ENCODE measurements at places on chromosomes 4 and X. TPM values are rescaled to one million over a fixed set of nuclear protein-coding genes. Genes with fewer than 3 reads are reported as not detected.

RTL9 gene
- 0.99 TPM for polyA plus RNA-seq

DNA sequence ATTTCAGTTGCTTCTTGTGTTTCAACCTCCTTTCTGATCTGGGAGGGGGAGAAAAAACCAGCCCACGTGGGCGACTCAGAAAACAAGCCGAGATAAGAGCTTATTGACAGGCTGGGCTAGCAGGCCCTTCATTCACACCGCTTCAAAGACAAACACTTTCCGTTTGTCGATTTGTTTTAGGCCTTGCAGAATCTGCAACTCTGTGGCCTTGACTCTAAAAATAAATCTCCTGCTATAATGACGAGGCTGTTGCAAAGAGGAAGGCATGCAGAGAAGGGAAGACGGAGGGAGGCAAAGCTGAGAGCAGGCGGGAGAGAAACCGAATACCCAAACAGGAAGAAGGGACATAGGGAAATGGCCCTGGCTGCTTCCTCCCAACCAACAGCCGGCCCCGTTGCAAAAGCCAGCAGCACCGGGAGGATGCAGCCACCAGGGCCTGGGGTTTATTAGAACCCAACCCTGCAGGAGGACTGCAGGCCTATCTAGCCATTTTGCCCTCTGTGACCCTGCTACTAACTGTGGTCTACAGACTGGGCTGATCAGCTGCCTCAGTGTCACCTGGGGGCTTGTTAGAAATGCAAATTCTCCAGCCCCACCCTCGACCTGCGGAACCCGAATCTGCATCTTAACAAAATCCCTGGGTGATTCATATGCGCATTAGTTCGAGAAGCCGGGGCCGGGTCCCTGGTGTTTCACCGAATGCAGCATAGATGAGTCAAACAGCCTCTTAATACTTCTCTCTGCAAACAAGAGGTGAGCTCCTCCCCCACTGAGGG, 325.5 kb downstream of the BCOR start:
- DNase-seq: no peak

GRCh38 chrX:107484002-107484726, 34.7 kb downstream of the FRMPD3 start:
- DNase-seq: peak; percentile 61

N4BP2 gene
- polyA plus RNA-seq: 9.6 TPM

DNA sequence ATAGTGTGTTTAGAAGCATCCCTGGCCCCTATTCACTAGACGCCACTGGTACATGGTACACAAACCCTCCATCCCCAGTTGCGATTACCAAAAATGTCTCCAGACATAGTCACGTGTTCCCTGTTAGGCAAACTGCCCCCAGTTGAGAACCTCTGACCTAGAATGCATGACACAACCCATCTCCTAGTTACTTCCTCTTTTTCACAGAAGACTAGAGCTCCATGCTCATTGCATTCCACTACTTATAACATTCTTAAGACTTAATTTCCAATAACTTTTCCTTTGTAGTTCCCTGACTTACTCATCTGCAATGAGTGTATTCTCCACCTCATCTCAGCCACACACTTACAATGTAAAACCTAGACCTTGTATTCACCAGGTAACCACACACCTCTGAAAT, 68.6 kb downstream of the PRSS12 start:
- DNase-seq: no peak

PPARGC1A gene
- 4.9 TPM for polyA plus RNA-seq

DNA sequence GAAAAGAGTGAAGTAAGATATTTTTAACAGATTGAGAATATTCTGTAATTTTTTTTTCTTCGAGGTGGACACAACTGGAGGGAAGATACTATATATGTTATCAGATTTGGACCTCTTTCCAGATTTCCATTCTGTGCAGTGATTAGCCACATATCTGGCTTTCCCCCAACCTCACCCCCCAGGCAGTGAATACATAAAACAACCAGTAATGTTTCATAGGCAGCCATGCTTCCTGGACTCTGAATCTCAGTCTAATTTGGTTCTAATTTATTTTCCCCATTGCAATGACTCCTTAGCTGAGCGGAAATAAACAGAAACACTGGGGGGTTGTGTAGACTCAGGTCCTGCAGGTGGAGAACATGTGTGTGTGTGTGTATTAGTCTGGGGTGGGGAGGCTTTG, 226.5 kb downstream of the FBXW7 start:
- DNase-seq: no peak

- DNase-seq: peak; percentile 31
Observed at GRCh38 chr4:174631901-174632758, 109.8 kb upstream of the HPGD start.

DNA sequence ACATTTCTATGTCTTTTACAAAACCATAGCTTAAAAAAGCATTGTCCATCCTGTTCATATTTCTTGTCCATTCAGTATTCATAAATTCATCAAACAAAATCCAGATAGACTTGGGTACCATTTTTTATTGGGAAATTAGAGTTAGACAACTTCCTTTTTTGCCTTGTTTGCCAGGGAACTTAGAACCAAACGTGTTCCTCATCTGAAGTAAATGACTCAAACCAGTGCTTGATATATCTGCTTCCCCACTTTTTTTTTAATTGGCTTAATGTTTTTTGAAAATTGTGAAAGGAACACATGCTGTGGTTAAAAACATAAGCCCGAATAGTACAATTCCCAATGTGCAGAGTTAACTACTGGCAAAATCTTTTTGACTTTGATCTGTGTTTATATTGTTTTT, 44.2 kb downstream of the DLG3 start:
- no peak for DNase-seq

MAGEB2 gene
- polyA plus RNA-seq: not detected

PRRG1 gene
- 14.9 TPM for polyA plus RNA-seq

- no peak for DNase-seq
Observed at GRCh38 chr4:174464949-174465348, 57.3 kb downstream of the HPGD start.

All from right lung (tissue), 10 donors.